Stimulated activated memory B cell treated with anti-CD40 and anti-IgM and Interleukin-4, amounts not matched to agents 10 μg/mL and 1 μg/mL and 100 μg/mL, for 72 hours (primary cell): ENCODE measurements at places on chromosomes 12 and 14.
A peak's percentile ranks its signal among the peaks of the same experiment; 100 is the strongest.

- ATAC-seq: no peak
Measured at GRCh38 chr12:71767183-71767582, 12.5 kb downstream of the RAB21 start.

DNA sequence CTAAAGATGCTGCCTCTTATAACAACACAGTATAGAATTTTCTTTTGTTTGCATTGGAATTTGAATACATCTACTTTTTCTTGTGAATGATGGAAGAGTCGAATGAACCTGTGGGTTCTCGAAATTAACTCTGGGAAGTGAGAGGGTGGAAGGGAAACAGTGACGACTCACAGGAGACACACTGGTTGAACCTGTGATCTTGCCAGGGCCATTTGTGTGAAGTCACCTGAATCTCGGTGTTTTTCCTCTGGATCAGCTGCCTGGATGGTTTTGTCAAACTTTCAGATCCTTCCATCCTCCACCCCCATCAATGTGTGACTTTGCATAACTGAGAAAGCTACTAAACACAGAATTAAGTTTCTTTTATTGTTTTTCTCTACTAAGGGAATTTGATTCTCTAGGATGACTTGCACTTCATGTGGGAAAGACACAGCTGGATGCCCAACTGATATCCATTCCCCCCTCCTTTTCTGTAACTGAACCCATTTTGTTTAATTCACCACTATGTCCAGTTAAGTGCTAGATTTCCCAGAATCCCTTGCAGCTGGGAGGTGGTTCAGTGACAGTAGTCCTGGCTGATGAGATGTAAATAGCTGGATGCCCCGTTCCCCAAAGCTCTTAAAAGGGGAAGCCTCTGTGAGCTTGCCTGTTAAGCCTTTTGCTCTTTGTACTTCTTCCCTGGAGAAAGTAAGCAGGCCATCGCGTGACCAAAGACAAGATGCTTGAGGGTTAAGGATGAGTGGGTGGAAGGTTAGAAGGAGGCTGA, 6.3 kb downstream of the PPFIBP1 start:
- ATAC-seq: no peak

- no peak for ATAC-seq
Measured at GRCh38 chr14:100191584-100192249, 32.3 kb upstream of the DEGS2 start.

DNA sequence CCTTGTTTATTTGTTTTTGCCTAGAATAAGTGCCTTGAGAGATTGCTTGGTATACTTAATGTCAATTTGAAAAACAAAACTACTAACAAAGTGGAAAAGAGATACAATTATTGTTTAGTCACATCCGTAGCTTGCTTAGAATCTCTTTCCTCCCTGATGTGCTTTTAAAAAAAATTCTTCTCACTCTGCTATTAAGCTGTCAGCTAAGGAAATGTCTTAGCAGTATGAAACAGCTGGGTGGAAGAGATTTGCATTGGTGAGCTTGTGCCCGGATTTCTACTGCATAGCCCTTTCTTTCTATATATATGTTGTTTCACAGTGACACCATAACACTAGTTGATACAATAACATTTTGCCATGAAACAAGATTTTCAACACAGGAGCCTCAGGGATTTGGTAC, 229.4 kb upstream of the RGS6 start:
- ATAC-seq: no peak

DNA sequence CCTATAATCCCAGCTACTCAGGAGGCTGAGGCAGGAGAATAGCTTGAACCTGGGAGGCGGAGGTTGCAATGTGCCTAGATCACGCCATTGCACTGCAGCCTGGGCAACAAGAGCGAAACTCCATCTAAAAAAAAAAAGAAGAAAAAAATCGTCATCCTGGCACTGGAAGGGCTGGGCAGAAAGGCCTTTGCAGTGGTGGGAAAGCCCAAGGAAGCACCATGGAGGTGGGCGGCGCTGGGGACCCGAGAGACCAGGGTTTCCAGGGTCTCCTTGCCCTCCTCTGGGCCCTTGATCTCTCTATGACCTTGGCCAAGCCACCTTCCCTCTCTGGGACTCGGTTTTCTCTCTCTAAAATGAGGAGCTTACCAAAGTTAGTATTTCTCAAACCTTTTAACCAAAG, 65.4 kb downstream of the LGMN start:
- ATAC-seq: no peak

DNA sequence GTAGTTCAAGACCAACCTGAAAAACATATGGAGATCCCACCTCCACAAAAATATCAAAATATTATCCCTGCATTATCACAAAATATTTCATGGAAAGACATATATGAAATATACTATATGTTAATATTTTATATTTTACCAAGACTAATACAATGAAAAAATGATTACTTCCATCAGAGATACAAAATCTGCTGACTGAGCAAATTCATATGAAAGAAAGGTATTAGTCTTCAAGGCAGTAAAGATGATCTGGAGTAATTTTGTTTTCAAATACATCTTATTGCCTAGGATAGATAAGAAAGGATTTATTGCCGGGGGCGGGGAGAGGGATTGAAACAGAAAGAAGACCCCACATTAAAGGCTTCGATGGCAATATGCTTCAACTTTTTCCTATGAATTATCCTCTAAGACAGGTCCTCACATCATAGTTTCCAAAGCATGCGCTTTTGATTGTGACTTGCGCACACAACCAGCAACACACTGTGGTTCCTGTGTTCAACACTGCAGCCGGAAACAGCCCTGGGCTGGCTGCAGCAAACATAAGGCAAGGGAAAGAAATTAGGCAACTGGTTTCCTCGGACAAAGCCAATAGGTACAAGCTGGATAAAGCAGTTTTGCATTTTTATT, 83.2 kb downstream of the SPPL3 start:
- ATAC-seq: no peak

DNA sequence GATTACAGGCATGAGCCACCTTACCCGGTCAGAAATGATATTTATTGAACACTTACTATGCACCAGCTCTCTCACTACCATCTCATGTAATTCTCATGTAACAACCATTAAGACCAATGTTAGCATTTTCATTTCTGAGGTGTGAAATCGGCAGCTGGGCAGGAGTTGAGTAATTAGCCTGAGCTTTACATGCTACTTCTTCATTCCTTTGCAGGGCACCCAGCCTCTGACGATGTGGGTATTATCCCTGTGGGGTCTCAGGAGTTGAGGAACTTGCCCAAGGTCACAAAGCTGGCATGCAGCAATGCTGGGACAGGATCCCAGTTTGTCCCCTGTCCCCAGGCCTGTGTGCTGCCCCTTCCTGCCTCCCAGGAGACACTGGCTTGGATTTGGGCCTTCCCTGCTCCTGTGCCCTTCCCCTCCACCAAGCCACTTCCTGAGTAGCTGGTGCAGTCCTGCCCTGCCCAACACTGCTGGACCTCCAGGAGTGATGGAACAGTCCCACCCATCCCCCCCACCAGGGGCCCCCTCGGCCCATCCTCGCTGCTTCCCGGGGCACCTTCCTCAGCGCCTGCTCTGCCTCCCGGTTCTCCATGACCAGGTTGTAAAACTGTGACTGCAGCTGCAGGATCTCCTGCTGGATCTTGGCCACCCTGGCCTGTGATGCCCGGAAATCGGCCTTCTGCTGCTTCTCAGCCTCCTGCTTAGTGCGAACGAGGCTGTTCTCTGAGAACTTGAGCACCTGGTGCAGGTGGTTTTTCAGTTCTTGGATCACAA, 14.7 kb downstream of the RITA1 start:
- no peak for ATAC-seq

DNA sequence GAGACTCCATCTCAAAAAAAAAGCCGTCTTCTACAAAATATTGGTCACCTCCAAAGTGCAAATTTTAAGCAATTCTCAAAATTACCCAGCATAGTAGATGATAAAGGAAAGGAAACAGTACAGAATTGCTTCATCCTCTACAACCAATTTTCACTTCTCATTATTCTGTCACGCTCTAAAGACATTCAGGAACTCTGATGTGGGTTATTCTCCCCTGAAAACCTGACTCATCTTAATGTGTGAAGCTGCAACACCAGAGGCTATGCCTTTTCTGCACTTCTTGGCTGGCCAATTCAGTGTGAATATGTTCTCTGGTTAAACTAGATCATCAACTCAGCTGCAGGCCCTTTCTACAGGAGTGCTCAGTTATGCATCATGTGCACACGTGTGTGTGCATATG, 11.0 kb downstream of the PTGER2 start:
- ATAC-seq: peak; percentile 99

GRCh38 chr12:104486943-104487819, 30.4 kb downstream of the CHST11 start:
- ATAC-seq: no peak

GRCh38 chr12:104557488-104558195, 100.9 kb downstream of the CHST11 start:
- ATAC-seq: no peak
